Stimulated activated CD4-positive, alpha-beta T cell treated with anti-CD3 and anti-CD28 coated beads, Interleukin-4, amount 100 ng/mL, for 1 hour (primary cell): ENCODE measurements at places on chromosomes 1 and 21.

- DNase-seq: no peak
Measured at GRCh38 chr1:7572654-7573152, 198.4 kb upstream of the VAMP3 start.

- no peak for DNase-seq
Measured at GRCh38 chr1:235401251-235401650, 34.0 kb downstream of the TBCE start.

DNA sequence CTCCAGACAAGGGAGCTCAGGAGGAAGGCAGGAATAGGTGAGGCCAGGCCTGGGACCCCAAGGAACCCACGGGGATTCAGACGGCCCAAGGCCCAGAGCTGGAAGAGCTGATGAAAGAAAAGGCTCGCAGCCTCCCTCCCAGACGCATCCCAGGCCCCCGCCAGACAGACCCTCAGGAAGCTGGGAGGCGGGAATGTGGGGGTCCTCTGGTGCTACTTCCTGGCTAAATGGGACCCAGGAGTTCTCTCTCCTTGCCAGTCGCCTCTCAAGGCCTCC, 430 bp downstream of the FBXO2 start:
- DNase-seq: no peak

DNA sequence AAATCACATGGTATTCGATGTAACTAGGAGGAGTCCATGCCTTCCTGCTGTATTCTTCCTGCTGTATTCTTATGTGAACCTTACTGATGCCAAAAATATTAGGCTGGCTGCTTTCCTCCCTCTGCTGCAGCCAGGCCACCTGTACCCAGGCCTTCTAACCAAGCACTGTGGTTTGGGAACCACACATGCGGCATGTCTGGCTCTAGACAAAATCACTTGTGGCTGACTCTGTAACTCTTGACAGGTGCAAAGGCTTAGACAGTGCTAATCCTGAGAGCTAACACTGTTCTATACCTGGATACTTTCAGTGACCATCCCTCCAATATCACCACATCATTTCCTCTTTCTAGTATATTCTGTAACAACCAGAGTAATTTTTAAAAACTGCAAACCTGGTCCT, 67.7 kb downstream of the PCP4 start:
- DNase-seq: no peak

GRCh38 chr1:175841738-175842187, 98.4 kb upstream of the TNR start:
- DNase-seq: no peak

DNA sequence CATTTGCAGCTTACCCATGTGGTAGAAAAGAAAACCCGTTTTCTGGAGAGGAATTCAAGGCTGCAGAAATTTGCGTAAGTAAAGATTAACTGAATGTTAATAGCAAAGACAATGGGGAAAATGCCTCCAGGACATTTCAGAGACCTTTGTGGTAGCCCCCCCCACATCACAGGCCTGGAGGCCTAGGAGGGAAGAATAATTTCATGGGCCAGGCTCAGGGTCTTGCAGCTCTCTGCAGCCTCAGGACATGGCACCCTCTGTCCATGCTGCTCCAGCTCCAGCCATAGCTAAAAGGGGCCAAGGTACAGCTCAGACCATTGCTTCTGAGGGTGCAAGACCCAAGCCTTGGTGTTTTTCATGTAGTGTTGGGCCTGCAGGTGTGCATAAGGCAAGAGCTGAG, 92.7 kb upstream of the ZNF678 start:
- DNase-seq: no peak

DNA sequence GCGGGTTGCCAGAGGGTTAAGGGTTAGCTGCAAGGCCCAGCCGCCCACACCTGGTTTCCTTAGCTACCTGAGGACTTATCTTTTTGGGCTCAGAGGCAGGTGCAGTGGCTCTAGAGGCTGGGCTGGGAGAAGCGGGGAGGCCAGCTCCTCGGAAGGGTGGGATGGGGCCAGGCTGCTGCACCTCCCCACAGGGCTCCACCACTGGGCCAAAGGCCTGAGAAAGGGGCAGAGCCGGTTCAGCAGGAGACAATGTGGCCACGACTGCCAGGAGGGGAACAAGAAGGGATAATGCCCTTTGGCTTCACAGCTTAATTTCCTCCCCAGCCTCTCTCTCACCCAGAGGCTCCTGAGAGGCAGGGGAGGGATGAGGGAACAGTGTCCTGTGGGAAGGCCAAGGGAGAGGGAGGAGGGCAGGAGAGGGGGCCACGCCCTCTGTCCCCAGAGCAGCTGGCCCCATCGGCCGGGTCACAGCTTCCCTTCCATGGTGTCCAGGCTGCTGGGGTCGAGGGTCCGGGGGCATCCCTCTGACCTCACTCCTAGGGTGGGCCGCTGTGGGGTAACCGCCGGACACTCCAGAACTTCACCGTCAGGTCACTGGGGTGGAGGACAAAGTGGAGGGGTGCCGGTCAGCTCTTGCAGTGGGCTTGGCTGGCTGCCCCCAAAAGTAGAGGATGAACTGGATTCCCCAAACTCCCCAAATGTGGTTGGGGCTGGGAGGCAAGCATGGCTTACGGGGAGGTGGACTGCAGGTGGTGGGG, 50.4 kb downstream of the KIF21B start:
- no peak for DNase-seq
